ENCODE measurements at places on chromosomes 7 and 10.

DNA sequence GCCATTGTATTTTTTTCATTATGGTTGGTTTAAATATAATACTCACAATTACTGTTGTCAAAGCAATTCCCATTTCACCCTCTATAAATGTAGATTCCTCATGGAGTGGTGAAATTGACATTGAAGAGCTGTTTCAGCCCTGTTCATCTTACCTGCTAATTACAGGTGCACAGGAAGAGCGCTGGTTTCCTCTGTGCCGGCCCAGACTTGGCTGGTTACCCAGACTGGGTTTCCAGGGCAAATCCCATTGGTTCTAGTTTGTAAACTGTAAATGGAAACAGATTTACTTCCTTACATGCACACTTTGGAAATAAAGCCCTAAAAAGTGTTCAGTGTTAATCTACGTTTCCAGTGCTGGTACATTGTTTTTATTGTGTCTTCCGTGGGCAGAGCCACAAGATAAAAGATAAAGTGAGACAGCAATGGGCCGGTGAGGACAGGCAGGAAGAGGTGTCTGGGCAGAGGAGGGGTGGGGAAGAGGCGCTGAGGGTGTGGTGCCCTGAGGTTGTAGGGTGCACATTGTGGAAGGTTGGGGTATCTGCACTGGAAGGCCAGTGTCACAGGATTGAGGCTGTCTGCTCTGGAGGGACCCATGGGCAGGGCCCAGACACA, 71.6 kb upstream of the ZPBP start:
- H3K4me1 ChIP-seq: peaks cover 68% of the 10 kb centered on the region
- H3K36me3 ChIP-seq: no peaks in the 10 kb centered on the region
- no peaks in the 10 kb centered on the region for H3K27me3 ChIP-seq
- peak overlapping the region; percentile 50 for H3K4me3 ChIP-seq
- peak; percentile 56 for DNase-seq

GRCh38 chr10:103605359-103606096, 112.0 kb downstream of the NEURL1 start:
- DNase-seq: peak; percentile 55
- peaks cover 3% of the 10 kb centered on the region for H3K36me3 ChIP-seq
- H3K27ac ChIP-seq: no peak overlapping the region
- H3K4me3 ChIP-seq: no peak overlapping the region
- H3K4me1 ChIP-seq: no peaks in the 10 kb centered on the region

- H3K4me1 ChIP-seq: no peaks in the 10 kb centered on the region
- no peak overlapping the region for H3K4me3 ChIP-seq
- H3K36me3 ChIP-seq: no peaks in the 10 kb centered on the region
- H3K27ac ChIP-seq: no peak overlapping the region
- no peak for DNase-seq
- H3K27me3 ChIP-seq: no peaks in the 10 kb centered on the region
These were observed 22.6 kb upstream of the TNS3 start for GRCh38 chr7:47604496-47604890.

DNA sequence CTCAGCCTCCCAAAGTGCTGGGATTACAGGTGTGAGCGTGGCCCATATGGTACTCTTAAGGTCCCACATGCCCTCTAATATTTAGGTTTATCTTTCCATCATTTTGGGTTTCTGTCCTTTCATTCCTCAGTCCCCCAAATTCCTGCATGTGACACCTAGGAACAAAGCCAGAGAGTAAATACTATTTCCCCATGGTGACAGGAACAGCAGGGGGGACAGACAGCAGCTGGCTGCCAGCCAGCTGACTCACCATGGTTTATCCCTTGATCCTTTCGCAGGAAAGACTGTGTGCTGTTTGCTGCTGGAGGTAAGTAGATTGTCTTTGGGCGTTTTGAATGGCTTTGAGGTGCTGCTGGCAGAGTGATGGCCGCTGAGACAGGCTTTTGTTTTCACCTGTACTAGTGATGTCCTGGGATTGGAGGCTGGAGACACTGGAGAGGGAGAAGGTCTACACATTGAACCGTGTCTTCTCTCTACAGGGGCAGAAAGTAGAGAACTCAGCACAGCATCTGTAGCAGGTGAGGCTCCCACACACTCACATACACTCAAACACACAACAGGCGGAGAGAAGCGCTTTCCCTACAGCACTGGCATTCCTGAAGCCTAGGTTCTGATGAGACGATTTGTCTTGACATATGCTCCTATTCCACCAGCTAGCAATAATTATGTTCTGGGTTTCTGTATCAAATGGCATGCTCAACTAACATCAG, 83.7 kb upstream of the EFCAB10 start:
- no peaks in the 10 kb centered on the region for H3K4me1 ChIP-seq
- H3K27ac ChIP-seq: no peak overlapping the region
- no peaks in the 10 kb centered on the region for H3K36me3 ChIP-seq
- no peak for DNase-seq

DNA sequence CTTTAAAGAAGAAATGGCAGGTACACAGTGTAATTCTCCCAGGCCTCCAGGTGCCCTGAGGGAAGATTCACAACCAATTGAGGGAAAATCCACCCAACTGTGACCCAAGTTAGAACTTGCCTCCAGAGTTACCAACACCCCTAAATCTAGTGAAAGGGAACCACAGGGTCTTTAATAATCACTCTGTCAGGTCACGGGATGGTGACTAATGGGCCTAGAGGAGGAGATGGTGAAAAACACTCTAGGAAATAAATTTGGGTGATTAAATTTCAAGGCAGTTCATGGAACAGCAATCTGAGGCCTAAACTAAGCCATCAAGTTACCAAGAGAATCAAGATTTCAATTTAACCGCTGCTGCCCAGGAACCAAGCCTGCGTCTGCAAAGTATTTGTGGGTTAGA, 26.7 kb upstream of the SLF2 start:
- H3K36me3 ChIP-seq: no peaks in the 10 kb centered on the region
- peaks cover 24% of the 10 kb centered on the region for H3K27me3 ChIP-seq
- H3K27ac ChIP-seq: no peak overlapping the region
- H3K4me3 ChIP-seq: no peak overlapping the region
- H3K4me1 ChIP-seq: no peaks in the 10 kb centered on the region
- no peak for DNase-seq

- peaks cover 8% of the 10 kb centered on the region for H3K27me3 ChIP-seq
- no peaks in the 10 kb centered on the region for H3K4me1 ChIP-seq
- H3K4me3 ChIP-seq: no peak overlapping the region
These were observed 123.0 kb upstream of the JCAD start for GRCh38 chr10:30182191-30183054.

DNA sequence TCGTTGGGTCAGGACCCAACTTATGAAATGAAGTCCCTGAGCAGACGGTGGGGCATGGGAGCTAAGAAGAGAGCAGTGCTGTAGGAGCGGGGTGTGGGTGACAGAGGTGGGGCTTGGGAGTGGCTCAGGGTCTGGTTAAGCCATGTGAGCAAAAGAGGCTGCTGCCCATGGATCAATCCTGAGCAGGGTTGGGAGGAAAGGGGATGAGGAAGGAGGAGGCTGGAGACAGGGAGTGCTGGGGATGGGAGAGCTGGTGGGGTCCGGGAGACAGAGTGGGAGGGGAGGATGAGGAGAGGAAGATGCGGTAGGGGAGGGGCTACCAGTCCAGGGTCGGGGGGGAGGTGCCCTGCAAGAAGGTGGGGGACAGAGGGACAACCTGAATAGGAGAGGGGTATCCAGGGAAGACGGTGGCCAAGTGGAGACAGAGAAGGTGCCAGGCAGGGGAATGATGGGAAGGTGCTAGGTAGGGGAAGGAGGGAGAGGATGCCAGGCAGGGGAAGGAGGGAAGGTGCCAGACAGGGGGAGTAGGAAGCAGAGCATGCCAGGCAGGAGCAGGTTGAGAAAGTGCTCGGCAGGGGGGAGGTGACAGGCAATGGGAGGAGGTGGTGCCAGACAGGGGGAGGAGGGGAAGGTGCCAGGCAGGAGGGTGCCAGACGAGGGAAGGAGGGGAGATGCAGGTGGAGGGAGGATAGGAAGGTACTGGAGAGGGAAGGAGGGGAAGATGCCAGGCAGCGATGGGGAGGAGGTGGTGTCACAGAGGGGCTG, 27.5 kb upstream of the SMARCD3 start:
- H3K27ac ChIP-seq: no peak overlapping the region
- H3K27me3 ChIP-seq: peaks cover 14% of the 10 kb centered on the region
- DNase-seq: no peak
- H3K4me3 ChIP-seq: peak overlapping the region; percentile 20
- peaks cover 19% of the 10 kb centered on the region for H3K4me1 ChIP-seq
- H3K36me3 ChIP-seq: no peaks in the 10 kb centered on the region

Measured in activated CD8-positive, alpha-beta T cell treated with anti-CD3 and anti-CD28 coated beads, Interleukin-2, amount 10 ng/mL, durations not matched to agents 7 days and 5 days (primary cell).